ENCODE measurements at places on chromosomes 2 and 18. TPM values are rescaled to one million over a fixed set of nuclear protein-coding genes. Genes with fewer than 3 reads are reported as not detected.

GRCh38 chr2:234243871-234244565 is 193.5 kb downstream of the SPP2 start:
- no peaks in the 10 kb centered on the region for H3K27me3 ChIP-seq
- DNase-seq = no peak
- peaks cover 80% of the 10 kb centered on the region for H3K4me1 ChIP-seq
- peak overlapping the region; percentile 87 for H3K27ac ChIP-seq

GRCh38 chr2:149661844-149662243 is 74.3 kb upstream of the MMADHC start:
- H3K4me1 ChIP-seq = peaks cover 21% of the 10 kb centered on the region
- no peaks in the 10 kb centered on the region for H3K27me3 ChIP-seq
- H3K27ac ChIP-seq = no peak overlapping the region
- H3K4me3 ChIP-seq = no peak overlapping the region
- peak; percentile 36 for DNase-seq

GRCh38 chr2:169623235-169623634 is 39.1 kb downstream of the PPIG start:
- H3K36me3 ChIP-seq = peaks cover 57% of the 10 kb centered on the region
- no peak for DNase-seq
- no peak overlapping the region for H3K27ac ChIP-seq

- no peak overlapping the region for H3K4me3 ChIP-seq
- no peaks in the 10 kb centered on the region for H3K27me3 ChIP-seq
- H3K36me3 ChIP-seq = peaks cover 7% of the 10 kb centered on the region
- peaks cover 3% of the 10 kb centered on the region for H3K4me1 ChIP-seq
Measured at GRCh38 chr2:232238108-232238507, 140.4 kb upstream of the ALPP start.

Gene DNAJC5G
- total RNA-seq = not detected
